Kidney (tissue), 22 donors: ENCODE measurements at places on chromosomes 16 and 17.

- no peak for DNase-seq
Observed at GRCh38 chr17:8420041-8420934, 15.4 kb upstream of the NDEL1 start.

DNA sequence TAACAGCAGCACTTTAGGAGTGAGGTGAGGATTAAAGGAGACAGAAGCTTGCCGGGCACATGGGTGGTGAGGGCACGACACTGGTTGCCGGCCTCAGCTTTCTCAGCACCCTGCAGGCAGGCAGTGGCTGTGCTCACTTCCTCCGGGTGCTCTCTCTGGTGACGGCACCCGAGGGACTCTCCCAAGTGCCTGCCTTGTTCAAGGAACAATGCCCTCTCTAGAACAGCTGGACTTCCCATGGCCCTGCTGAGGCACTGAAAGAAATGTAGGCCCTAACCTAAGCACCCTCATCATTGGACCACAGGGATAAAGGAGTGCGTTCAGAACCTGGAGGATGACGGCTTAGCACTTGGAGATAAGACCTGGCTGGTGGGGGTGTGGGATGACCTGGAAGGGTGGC lies 72.7 kb downstream of the N4BP1 start:
- no peak for DNase-seq

GRCh38 chr17:21573961-21574610 lies 118.2 kb upstream of the KCNJ18 start:
- DNase-seq: peak; percentile 73

DNA sequence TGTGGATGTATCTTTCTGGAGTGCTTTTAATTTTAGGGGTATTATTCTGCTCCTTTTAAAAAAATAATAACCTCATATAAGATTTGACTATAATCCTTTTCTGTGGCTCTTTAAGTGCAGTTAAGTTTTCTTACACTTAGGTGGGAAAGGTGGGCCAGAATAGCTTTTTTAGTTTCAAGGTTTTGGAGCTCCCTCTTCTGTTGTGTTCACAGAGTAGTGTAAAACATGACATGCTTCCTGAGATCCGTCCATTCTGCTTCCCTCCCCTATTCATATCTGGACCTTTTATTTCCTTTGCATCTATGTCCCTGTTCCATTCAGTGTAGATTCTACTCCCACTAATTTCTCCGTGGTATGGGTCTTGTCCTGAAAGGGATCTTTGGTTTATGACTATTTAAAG lies 12.8 kb downstream of the LRRC36 start:
- no peak for DNase-seq

DNA sequence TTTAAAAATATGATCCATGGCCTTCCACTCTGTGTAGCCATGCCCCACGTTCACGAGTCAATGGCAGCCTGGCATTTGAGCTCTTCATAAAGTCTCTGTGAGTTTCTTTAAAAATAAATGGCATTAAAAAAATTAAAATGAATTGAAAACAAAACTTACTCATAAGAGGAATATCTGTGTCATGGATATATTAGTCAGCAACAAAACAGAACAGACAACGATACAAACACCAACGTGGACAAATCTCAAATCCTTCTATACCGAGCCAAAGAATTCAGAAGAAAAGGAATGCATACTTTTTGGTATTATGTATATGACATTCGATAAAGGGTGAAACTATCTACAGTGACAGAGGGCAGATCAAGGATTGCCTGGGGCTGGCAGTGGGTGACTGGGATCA lies 8.2 kb upstream of the CMIP start:
- no peak for DNase-seq

- no peak for DNase-seq
Observed at GRCh38 chr17:67280279-67280678, 35.3 kb upstream of the HELZ start.

DNA sequence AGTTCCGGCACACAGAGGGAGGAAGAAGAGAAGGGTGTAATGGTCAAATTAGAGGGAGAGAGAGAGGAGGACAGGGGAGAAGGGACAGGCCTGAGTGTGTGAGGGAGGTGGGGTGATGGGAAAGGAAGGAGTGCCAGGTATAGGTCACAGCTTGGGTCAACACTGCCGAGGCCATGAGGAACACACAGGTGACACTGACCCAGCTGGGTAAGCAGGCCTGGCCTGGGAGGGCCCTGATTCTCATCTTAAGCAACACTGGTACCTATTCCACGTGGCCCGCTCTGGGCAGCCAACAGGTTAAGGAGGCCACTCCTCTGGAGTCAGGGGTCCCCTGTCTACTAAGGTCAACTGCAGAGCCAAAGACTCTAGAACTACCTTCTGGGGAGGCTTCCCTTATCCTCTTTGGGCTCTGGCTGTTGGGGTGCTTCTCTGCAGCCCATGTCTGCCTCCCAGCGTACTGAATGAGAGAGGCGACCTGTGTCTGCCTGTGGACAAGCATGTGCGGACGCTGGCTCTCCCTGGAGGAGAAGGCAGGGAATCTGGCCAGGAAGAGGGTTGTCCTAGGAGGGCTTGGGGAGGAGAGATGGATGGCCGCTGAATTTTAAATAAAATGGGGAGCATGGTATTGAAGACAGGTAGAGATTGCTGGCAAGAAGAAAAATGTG lies 57.6 kb downstream of the RGS9 start:
- no peak for DNase-seq

- no peak for DNase-seq
Observed at GRCh38 chr16:19130385-19130784, 16.6 kb downstream of the ITPRIPL2 start.

DNA sequence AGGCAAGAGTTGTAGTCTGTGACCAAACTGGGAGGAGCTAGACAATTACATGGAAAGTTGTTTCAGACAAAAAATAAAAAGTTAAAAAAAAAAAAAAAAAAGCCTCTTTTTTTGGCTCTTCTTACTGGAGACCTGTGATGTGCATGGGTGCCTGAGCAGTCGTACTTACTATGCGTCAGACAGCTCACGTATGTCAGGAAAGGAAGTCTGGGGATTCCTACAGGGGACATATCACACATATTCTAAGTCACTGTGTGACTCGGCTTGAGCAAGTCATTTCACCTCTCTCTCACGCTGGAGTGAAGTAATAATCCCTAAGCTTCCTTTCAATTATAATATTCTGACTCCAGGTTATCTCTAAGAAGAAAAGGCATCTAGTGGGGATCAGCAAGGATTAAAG lies 6.0 kb downstream of the SLFN14 start:
- no peak for DNase-seq

- DNase-seq: no peak
Observed at GRCh38 chr17:29032857-29033197, 10.1 kb upstream of the PIPOX start.

DNA sequence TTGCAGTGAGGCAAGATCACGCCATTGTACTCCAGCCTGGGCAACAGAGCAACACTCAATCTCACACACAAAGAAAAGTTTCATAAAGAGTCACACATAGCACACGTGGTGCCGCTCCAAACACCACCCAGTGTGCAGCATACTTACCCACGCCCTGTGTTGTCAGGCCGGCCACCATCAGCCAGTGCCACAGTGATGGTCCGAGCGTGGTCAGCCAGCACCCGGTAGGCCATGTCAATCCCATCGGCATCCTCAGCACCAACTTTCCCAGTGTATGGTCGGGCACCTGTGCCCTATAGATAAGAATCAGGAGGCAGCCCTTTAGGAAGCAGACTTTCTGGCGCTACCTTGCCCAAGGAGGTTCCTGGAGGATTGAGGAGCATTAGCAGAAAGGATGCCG lies 17.7 kb upstream of the EXOSC6 start:
- DNase-seq: no peak

- DNase-seq: no peak
Observed at GRCh38 chr17:69944406-69944805, 130.6 kb upstream of the KCNJ16 start.

DNA sequence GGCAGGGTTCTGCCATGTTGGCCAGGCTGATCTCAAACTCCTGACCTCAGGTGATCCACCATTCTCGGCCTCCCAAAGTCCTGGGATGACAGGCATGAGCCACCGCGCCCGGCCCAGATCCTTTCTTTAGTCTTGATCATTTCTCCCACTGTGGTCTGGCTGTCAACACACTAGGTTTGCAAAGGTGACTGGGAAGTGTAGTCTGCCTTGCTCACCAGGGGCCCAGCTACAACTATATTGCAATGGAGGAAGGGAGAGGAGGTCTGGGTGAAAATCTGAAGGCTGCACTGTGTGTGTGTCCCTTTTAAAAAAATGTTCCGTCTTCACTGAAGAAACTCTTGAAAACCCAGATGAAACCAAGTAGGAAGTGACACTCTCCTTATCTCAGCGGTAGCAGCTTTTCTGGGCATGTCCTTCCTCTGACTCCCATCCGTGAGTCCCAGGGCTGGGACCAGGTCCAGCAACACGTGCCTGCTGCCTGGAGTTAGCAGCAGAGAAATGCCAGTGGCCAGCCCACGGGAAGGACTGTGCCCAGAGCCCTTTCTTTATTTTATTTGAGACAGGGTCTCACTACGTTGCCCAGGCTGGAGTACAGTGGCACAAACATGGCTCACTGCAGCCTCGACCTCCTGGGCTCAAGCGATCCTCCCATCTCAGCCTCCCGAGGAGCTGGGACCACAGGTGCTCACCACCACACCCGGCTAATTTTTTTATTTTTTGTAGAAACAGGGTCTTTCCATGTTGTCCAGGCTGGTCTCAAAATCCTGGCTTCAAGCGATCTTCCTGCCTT lies 17.8 kb upstream of the KIF19 start:
- no peak for DNase-seq

- DNase-seq: no peak
Observed at GRCh38 chr17:32345951-32346600, 3.9 kb upstream of the ZNF207 start.

DNA sequence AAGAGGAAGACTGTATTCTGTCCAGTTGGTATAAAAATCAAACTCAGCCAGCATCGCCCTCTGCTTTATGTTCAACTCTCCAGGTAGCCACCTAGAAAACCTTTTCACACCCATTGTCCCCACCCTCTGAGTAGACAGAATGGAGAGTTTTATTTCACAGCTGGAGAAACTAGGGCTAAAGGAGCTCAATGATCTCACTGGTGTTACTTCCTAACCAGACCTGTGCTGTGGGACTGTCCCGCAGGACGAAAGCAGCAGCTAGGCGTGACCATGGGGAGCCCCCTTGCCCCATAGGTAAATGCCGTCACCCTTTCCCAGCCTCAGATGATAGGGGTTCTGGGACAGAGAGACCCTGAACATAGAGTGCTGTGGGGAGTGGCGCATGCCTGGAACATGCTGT lies 67.7 kb downstream of the CYLD start:
- DNase-seq: no peak

DNA sequence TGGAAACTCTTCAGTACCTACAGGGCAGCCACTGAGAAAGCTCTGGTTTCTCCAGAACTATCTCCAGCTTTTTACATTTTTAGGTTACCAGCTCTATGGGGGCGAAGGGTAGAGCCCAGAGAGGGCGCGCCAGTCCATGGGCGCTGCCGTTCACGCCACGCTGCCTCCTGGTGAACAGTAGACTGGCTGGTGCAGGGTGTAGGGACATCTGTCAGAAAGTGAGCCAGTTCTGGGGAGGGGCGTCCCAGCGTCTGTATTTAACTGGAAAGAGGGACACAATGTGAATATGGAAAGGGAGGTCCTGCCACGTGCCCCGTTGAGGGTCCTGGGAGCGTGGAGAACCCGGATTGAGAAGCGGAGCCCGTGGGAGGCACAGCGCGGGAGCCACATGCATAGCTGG lies 16.4 kb upstream of the CLEC18A start:
- DNase-seq: no peak

DNA sequence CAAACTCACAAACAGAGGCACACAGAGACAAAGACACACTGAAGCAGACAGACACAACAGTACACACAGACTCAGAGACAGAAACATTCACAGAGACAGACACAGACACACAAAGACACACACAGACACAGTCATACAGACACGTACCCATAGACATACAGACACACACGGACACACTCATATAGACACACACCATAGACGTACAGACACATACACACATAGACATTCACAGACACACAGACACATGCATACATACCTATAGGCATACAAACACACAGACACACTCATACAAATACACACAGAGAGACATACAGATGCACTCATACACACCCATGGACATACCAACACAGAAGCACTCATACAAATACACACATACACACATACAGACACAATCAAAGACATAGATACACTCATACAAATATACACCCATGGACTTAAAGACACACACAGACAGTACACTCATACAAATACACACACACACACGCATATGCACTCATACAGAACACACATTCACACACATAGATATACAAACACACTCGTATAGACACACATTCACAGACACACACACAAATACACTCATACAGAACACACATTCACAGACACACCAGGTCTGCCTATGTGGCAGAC lies 19.9 kb upstream of the MRTFB start:
- DNase-seq: no peak

DNA sequence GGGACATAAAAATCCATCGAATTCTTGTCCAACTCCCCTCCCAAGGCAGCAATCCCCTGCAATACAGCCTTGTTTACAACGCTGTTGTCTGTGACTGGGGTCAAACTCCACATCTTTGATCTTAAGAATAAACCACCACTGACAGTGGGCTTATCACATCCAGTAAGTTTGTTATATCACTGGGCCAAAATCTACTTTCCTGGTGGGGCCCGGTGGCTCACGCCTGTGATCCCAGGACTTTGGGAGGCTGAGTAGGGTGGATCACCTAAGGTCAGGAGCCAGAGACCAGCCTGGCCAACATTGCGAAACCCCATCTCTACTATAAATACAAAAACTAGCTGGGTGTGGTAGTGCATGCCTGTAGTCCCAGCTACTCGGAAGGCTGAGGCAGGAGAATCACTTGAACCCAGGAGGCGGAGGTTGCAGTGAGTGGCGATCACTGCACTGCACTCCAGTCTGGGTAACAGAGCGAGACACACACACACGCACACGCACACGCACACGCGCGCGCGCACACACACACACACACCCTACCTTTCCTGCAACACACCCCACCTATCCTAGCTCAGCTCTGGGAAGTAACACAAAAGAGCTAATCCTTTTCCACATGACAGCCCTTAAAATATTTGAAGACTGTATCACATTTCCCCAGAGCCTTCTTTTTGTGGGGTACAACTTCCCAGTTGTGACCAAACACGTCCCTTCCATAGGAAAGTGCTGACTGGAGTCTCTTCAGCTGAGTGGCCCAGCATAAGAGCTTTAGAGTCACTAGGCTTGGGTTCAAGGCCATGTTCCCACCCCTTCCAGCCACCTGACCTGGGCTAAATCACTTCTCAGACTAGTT lies 20.9 kb upstream of the ABCC1 start:
- DNase-seq: peak; percentile 19

GRCh38 chr16:23807028-23807427 lies 28.8 kb upstream of the PRKCB start:
- no peak for DNase-seq
